Chondrocyte (in vitro differentiated cells): ENCODE measurements at places on chromosomes 7 and 10. TPM values are rescaled to one million over a fixed set of nuclear protein-coding genes. Genes with fewer than 3 reads are reported as not detected.

DNA sequence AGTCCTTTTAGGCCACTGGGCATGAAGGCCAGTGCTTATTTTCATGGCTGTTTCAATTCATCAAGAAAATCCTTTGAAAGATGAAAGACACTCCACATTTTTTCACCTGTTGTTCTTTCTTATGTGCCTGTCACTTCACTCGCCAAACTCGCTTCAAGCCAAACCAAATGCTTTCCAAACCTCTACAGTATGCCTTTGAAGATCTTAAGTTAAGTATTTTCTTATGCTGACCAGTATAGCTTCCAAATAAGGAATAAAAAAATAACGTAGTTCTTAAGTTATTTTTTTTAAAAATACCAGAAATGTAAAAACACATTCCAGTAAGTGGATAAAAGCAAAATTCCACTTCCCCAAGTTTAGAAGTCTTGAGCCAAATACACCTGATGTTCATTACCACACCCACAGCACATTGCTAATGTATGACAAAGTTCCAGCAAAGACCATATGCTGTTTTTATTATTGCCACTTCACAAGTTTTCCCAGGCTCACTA is 186.1 kb downstream of the MTERF1 start:
- DNase-seq = no peak

DNA sequence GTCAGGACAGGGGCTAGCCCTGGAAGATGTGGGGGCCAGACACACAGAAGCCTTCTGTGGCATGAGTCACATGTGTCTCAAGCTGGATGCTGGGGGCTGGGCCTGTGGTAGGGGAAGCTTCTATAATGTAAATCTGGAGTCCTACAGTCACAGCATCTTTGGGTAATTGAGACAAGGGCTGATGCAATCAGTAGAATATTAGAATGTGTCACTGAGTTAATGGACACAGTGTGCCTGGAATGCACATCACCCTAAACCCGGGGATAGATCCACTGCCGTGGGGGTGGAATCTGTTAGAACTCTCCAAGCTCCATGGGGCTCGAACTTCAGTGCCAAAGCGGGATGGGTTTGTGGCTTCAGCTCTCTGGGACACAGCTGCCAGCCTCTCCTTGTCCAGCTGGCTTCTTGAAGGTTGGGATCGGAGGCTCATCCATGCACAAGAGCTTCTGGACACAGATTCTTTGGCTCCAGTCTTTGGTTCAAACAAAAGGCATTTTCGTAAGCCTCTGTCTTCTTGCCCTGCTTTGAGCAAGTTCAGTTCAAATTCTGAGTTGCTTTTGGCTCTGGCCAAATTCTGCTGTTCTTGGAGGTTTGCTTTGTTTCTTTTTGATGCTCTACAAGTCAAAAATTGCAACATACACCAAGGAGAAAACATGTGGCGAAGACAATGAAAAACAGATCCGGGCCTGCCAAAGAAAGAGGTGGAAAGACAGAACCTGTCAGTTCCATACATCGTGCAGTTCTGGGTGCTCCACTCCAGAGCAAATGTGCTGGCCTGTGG is 194.8 kb upstream of the ZNF32 start:
- no peak for DNase-seq

GRCh38 chr7:77727936-77728701 is 31.9 kb downstream of the RSBN1L start:
- DNase-seq = no peak

Gene SMARCD3
- total RNA-seq = 105 to 125 TPM (median 120 TPM) in 3 replicates

DNA sequence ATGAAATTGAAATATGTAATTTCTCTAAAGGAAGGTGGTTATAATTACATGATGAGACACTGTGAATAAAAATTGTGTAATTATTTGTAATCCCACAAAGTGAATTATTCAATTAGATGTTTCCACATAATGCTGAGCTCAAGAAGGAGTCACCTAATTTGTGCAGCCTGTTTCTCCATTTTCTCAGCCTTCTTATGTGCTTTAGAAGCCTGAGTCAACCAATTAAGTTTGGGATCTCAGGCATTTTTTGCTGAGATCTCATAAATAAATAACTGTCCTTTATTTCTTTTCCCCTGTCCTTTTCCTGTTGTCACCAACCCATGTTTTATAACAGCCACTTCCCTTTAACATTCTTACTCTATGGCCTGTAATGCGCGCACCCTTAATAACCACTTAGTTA is 506.5 kb upstream of the SEMA3D start:
- no peak for DNase-seq

GRCh38 chr7:26891400-26892350 is 27.3 kb upstream of the SKAP2 start:
- DNase-seq = no peak

DNA sequence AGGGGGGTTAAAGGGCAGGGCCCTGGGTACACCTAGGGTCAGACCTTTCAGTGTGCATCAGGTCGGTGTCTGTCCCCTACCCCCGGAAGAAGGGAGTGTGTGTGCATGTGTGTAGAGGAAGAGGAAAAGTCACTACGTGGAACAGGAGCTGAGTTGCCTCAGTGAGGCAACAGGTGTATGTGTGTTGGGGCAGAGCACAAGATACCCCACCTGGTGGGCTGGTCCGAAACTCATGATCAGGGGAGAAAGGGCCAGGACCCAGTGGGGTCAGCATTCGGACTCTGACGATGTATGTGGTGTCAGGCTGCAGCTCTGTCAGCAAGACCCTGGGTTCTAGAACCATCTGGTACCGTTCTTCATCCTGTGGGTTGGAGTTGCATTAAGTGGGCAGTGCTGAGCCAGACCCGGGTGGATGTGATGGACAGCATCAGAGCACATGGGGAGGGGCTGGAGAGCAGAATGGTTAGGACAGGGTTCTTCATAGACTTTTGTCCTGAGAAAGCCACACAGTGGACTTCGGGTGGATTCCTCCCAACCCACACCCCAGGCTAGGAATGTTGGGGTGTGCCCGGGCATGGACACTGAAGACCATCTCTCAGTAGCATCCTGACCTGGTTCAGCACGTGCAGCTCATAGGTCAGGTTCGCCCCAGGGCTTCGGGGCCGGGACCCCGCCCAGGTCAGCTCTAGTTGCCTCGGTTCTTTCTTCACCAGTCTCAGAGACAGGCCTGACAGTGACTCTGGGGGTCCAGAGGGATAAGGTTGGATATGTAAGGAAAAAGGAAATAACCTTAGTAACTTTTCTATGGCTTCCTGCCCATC is 10.7 kb downstream of the EPHA1 start:
- no peak for DNase-seq
